Stimulated activated CD8-positive, alpha-beta memory T cell treated with anti-CD3 and anti-CD28 coated beads, Interleukin-4, amount 100 ng/mL, for 1 hour (primary cell): ENCODE measurements at places on chromosomes 2 and 18.

GRCh38 chr2:109497911-109498870 lies 115.6 kb downstream of the SEPTIN10 start:
- no peak for DNase-seq

GRCh38 chr18:61957801-61958516 lies 65.2 kb upstream of the RNF152 start:
- no peak for DNase-seq

GRCh38 chr18:37107748-37108522 lies 279.0 kb downstream of the KIAA1328 start:
- DNase-seq, result no peak

DNA sequence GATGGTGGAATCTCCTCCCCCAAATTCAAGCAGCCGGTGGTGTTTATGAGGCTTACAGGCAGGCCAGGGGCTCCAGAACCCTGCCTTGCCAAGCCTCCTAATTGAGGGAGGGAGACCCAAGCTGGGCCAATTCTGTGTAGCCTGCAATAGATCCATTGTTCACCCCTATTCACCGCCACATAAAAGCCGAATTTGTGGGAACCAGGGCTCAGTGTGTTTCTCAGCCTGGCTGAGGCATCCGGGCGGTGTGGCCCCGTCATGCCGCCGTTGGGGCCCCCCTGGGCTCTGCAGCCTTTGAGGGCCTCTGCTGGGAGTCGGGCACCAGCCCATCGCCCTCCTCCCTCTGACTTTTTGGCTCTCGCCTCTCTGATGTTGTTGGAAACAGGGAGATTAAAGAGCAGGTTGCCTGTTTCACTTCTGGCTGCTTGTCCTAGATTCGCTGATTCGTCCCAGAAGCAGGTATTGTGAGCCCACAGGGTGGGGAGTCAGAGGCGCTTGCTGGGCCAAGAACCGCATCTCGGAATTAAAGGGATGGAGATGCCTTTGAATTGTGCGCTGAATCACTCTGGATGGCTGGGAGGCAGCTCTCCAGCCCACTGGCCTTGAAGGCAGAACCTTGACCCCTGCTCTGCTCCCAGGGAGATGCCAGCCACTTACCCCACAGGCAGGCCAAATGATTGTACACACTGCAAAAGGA lies 14.7 kb upstream of the OTOS start:
- DNase-seq, result no peak

- DNase-seq, result no peak
These were observed 158.6 kb downstream of the DYSF start for GRCh38 chr2:71611781-71612527.

DNA sequence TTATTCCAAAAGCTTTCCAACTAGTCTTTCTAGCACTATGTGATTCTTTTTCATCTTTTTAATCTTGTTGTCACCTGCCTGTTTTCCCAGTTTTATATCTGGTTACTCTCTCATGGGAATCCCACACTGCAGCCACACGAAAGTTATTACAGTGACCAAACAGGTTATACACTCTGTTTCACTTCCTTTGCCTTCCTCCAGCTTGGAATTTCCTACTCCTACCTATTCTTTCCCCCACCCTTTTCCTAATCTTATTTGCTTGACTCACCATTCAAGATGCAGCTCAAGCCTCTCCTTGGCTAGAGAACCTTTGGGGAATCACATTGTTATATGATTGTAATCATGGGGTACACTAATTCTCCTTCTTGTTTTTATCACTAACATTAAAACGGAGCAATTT lies 13.4 kb upstream of the TLK1 start:
- DNase-seq, result no peak

- DNase-seq, result no peak
These were observed 336.0 kb upstream of the TNP1 start for GRCh38 chr2:217195658-217196446.

GRCh38 chr2:69026026-69026425 lies 13.0 kb downstream of the ANTXR1 start:
- no peak for DNase-seq

DNA sequence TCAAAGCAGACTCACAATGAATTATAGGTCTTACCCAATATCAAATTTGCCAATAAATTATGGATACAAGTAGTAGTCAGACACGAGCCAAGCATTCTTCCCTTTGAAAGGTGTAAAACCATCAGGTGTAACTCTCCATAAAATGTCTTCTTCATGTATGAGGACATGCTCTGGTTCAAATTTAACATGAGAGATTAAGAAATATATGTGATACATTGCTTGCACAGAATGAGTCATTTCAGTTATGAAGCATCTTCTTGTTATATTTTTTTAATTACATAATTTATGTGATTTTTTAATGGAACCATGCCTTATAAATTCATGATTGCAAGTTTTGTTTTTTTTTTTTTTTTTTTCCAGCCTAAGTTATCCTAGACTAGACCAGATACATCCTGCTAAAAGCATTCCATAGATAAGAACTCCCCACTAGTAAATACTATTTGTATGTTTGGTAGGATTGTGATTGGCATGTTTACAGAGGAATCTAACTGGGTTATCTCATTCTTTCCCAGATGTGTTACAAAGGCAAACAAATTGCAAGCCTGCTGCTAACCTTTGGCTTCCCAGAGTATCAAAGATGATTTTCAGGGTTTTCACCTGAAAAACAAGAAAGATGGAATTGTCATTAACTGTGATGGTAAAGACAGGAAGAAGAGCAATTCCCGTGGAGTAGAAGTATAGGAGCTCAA lies 621.9 kb downstream of the XIRP2 start:
- DNase-seq, result no peak

GRCh38 chr18:63143330-63143771 lies 176.2 kb downstream of the BCL2 start:
- DNase-seq, result no peak

- DNase-seq, result no peak
These were observed 137.2 kb downstream of the ZNF236 start for GRCh38 chr18:76959605-76960004.

- DNase-seq, result no peak
These were observed 125.5 kb downstream of the TFCP2L1 start for GRCh38 chr2:121159291-121160071.

DNA sequence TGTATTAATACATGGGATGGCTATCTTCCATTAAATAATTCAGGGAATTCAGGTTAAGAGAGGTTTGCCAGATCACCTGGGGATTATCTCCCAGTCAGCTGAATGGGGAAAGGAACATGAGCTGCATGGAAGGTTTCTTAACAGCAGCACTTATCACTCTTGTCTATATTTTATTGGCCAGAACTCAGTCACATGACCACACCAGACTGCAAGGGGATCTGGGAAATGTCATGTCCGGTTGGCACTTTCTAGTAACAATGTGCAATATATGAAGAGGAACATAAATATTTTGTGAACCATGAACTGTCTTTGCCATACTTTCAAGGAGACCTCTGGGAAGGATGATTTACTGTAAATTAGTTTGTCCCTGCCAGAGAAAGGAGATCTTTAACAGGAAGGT lies 599.1 kb downstream of the SLC4A3 start:
- no peak for DNase-seq

- DNase-seq, result no peak
These were observed 17.0 kb upstream of the FRZB start for GRCh38 chr2:182883451-182883850.

DNA sequence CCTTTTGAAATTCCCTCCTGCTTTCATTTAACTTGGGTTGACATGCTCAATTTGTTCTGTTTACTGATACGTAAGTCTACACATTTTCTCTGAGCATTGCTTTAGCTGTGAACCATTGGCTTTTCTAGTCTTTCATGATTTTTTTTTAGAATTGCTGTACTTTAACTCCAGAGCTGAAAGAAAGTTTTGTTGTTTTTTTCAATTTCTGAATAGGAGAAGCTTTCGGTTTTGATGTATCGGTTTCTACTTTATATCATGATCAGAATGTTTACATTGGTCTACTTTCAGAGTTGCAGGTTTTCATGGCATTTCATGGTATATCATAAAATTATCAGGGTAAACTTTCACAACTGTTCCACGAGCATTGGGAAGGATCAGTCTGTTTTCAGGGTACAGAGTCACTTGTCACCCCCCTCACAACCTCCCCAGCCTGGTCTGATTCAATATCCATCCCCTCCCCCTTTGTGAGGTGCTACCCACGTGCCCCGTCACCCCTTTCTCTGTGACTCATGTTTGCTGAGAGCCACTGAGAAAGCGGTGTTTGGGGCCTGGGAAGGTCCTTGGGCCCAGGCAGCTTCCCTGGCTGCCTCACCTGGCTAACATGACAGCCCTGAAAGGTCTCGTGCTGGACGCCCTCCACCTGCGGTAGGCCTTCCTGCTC lies 7.0 kb downstream of the ASTL start:
- DNase-seq, result no peak

GRCh38 chr2:198774576-198774975 lies 683.2 kb downstream of the SATB2 start:
- DNase-seq, result no peak

GRCh38 chr2:39448169-39448502 lies 11.1 kb upstream of the MAP4K3 start:
- DNase-seq, result no peak

DNA sequence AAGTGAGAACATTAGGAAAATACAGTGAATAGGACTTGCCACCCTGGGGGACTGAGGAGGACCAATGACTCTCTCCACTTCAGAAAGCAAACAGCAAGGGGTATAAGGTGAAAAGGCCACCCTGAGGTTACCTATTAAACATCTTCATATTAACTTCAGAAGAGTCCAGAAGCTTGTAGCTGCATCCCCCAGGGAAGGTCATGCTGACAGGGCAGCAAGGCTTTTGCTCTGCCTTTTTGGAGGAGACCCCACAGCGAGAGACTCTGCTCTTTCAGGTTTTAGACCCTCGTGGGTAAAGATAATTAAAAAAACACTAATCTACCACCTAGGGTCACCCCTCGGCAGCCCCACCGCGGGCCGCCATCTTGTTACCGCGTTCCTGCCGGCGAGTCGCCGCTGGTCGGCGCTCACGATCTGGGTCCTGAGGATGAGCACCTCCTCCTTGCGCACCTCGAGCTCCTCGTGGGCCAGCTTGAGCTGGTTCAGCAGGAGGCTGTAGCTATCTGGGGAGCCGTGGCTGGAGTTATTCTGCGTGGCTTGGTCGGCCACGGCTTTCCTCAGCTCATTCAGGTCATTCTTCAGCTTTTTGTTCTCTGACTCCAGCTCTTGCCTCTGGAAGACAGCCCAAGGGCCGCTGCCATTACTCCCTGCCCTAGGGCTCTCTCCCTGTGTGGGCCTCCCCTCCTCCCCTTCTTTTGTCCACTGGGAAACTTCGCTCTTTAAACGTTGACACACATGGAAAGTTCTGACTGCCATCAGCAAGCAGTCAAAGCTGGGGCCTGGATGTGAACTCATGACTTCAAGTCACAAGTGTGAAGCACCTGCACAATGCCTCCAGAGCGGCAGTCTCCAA lies 50.7 kb upstream of the ACAA2 start:
- DNase-seq, result no peak

- DNase-seq, result no peak
These were observed 96.7 kb downstream of the CNTNAP5 start for GRCh38 chr2:124121760-124122275.

- DNase-seq, result no peak
These were observed 62.9 kb upstream of the BZW1 start for GRCh38 chr2:200748779-200749178.

- no peak for DNase-seq
These were observed 108.4 kb downstream of the ALMS1 start for GRCh38 chr2:73494031-73494430.

DNA sequence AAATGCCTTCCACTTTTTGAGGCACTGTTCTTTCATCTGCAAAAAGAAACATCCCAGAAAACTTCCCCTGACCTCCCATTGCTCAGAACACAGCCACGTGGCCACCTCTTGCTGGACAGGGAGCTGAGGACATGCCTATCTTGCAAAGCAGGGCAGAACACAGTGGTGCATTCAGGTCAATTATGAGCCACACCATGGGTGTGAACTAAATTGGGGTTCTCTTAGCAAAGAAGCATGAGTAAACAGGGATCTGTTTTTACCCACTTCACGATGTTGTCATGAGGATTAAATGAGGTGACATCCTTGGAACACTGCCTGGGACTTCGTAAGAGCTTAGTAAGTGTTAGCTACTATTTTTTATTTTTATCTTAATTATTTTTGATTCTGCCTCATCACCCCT lies 25.1 kb downstream of the BMP10 start:
- no peak for DNase-seq

DNA sequence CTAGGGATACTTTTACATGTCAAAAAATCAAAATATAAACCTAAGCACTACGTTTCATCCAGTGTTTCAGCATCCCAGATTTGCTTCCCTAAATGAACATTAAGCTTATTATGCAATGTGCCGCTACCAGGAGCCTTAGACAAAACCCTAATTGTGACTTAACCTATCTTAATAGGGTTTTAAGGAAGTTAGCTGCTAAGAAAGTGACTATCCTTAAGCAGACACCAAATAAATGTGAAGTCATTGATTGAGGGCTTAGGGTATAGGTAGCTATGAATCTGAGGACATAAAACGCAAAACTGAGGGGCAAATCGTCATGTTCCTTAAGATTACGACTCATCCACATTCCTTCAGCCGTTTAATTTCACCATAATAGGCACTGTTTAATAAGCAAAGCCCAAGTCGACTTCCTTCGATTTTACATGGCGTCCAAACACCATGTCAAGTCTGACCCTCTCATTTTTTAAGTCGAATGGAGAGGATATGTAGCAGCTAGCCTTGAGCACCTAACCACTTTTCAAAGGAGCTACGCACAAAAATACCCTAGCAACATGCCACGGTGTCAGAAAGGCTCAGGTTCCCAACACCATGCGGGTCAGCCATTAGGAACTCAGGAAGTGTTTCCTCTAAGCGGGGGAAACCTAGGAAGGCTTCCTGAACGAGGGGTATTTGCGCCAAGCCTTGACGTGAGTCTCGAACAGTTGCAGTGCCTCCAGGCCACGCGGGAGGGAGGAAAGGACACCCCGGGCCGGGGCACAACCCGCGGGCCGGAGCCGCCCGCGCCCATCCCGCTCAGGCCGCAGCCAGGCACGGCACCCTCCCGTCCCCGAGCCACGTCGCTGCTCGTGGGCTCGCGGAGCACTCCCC lies 1.0 kb downstream of the HDLBP start:
- no peak for DNase-seq

DNA sequence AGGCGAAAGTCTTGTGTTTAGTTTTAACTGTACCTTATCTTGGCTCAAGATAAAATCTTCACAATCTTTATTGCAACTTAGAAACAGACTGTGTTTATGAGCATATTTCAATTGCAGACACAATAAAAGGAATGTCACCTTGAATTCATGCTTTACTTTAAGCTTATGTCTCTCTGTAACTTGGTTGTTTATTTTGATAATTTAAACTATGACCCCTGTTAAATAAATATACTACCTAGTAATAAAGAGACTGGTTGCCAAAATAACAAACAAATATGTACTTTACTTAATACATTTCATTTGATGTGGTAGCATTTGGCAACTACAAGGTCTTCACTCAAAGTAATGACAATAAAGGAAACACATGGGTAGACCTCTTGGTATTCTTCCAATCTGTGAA lies 202.6 kb downstream of the KCNJ3 start:
- no peak for DNase-seq

DNA sequence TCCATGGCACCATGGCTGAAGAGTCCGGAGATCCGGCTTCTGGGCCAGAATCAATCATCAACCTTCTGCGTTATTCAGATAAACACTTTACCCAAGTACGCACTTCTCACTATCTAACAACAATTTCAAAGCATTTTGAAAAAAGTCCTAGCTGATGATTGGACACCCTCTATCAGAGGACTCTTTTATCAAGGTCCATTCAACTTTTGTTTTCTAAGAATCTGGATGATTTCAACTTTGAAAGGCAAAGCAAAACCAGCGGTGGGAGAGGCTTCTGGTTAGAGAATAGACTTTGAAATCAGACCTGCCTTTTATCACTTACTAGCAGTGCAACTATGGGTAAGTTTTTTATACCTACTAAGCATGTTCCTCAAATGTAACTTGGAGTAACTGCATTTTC lies 293.6 kb upstream of the TNP1 start:
- no peak for DNase-seq
